ENCODE measurements at places on chromosomes 7 and 10.

GRCh38 chr7:135150072-135150782, 2.4 kb downstream of the TMEM140 start:
- DNase-seq = no peak

DNA sequence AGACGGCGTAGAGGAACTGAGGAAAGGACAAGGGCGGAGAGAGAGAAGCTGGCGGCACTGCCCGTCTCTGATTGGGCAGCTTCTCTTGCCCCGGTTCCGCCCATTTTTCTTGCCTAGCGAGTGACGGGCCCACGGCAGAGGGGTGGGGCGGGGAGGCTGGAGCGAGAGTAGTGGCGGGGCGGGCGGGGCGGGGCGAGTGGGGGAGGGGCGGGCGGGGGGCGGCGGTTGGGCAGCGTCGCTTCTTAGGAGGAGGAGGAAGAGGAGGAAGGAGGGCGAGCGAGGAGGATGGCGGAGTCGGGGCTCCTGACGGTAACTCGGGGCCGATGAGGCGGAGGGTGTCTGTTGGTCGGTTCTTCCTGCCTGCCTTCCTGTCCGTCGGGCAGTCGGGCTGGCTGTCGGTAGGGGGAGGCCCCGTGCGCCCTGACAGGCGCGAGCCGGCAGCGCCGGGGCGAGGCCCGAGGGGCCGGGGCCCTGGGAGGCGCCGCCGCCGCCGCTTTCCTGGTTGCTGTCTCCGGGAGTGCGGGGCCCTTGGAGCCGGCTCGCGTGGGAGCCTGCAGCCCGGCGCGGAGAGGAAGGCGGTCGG, at the start of gene SHOC2:
Gene SHOC2, plus strand, starts transcription at position 256 of the 583 bp plus-strand sequence. CDS start 44,755 bp downstream, outside the sequence.
- peak; percentile 99 for DNase-seq

DNA sequence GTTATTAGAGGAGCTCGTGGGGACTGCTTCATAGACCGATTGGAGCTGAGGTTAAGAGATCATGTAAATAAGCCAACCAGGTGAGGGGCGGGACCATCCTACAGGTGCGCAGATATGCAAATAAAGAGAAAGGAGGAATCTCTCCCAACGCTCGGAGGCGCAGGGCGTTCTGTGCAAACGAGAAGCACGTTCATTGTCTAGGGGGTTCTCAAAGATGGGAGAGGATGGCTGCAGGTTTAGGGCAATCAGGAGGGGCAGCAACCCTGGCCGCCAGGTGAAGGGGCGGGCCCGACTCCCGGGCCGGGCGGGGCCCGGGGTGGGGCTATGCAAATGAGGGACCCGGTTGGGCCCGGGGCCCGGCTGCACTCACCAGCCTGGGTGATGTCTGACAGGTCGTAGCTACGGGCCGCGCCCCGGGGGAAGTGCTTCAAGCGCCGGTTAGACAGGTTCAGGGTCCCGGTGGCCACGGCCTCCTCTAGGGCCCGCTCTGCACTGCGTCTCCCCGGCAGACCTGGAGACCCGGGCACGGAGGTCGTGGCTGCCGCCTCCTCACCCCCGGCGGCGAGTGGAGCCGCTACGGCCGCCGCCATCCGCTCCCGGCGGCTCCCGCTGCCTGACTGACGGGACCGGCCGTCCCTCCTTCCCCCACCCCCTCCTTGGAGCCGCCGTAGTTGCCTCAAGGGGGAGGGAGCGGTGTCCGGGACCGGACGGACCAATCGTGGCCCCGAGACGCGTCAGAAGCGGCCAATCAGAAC, at the start of gene LRCH4:
Gene LRCH4, minus strand, starts transcription at position 619 of the 755 bp plus-strand sequence. Its CDS starts 29 bp downstream, at position 590.
- DNase-seq = peak; percentile 63

- no peak for DNase-seq
Observed at GRCh38 chr10:33341637-33342036, 7.2 kb upstream of the NRP1 start.

DNA sequence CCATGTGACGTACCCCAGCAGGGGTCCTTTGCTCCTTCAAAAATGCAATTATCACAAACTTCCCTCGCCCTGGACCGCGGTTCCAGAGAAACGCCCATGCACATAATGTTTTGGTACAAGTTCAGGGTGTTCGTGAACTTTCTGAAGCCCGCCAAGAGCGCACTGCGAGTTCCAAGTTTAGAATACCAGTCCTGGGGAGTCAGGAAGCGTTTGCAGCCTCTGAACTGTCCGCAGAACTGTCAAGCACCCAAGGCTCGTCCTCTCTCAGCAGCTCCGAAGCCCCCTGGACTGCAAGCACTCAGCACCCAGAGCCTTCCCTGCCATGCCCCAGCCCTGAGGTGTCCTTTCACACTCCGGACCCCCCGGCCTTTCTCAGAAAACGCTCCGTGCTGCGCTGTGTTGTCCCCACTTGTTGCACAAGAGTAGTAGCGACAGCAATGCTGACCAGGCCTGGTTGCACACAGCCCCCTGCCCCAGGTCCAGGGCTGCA, 30.3 kb downstream of the CALML3 start:
- DNase-seq = no peak

- DNase-seq = no peak
Observed at GRCh38 chr10:3196958-3197347, 24.4 kb upstream of the PITRM1 start.

GRCh38 chr10:92530421-92530820, 43.5 kb downstream of the IDE start:
- DNase-seq = no peak

- DNase-seq = no peak
Observed at GRCh38 chr7:2894118-2894940, 50.2 kb upstream of the GNA12 start.

DNA sequence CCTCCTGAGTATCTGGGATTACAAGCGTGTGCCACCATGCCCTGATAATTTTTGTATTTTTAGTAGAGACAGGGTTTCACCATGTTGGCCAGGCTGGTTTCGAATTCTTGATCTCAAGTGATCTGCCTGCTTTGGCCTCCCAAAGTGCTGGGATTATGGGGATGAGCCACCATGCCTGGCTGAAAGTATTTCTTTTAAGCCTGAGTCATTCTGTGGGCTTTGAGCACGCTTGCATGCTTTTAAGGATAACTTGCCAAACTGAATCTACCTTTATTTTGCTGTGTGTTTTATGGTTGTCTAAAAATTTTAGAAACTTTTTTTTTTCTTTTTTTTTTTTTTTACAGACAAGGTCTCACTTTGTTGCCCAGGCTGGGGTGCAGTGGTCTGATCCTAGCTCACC, 33.2 kb downstream of the CNNM2 start:
- DNase-seq = no peak

Data from mucosa of gallbladder (tissue), 1 donor.